Urinary bladder (tissue), 4 donors: ENCODE measurements at places on chromosomes 4 and X. TPM values are rescaled to one million over a fixed set of nuclear protein-coding genes. Genes with fewer than 3 reads are reported as not detected.

GRCh38 chr4:61296144-61296543, 96.0 kb downstream of the ADGRL3 start:
- DNase-seq: no peak

DNA sequence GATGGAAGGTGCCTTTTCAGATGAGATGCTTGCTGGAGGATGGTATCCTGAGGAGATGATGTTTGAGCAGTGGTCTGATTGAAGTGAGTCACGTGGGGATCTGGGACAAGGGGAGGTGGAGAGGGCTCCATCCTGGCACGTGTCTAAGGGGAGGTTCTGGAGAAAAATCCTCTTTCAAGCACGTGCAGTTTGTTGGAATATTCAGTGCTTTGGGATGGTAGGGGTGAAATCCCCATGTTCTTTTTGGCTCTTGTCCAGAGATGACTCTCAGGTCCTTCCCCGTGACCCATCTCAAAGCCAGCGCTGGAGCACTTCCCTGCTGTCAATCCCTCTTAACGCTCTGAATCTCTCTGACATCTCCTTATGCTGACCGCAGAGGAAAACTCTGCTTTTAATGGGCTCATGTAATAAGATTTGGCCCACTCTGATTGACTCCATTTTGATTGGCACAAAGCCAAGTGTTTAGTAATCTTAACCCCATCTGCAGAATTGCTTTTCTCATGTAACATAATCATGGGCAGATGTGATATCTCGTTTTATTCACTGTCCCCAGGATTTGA, 10.8 kb upstream of the KLKB1 start:
- peak; percentile 17 for DNase-seq

- DNase-seq: no peak
These were observed 69.8 kb downstream of the TMEM131L start for GRCh38 chr4:153535772-153536513.

The SRPX gene
- total RNA-seq: 82.7 TPM

The SMIM31 gene
- total RNA-seq: 0.42 TPM
